ENCODE measurements at places on chromosomes 13 and 19.

DNA sequence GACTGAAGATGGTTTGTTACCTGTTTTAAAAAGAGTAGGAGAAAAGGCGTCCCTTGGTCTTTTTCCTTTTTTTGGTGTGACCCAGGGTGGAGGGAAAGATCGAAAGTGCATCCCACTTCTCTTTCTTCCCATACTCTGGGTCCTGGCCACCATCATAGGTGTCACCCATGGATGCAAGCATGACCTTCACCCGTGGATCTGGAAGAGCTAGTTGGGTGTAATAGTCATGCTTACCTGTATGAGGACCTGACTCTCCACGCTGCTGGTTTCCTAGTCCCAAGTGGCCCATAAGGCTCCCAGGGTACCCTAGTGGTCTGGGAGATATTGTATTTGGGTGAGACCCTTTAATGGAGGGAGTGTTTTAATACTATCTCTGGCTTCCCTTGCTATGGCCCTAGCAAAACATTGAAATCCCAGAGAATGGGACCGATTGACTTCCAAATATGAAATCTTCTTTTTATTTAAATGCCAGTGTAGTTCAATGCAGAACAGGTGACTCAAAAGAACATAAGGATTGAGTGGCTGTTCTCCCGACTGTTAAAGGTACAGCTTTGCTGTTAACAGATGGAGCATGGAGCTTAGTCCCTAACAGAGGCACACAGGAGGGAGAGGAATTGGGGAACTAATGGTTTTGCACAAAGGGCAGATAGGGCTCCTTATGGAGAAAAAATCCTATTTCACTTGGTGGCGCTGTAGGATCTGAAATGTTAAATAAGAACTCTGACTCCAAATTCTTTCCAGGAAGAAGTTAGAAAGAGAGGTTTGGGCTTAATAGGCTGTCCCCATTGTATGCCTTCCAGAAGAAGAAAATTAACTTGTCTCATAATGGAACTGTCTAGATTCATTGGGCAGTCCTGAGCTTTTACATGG, 7.0 kb upstream of the ZNF550 start:
- peak; percentile 36 for DNase-seq

DNA sequence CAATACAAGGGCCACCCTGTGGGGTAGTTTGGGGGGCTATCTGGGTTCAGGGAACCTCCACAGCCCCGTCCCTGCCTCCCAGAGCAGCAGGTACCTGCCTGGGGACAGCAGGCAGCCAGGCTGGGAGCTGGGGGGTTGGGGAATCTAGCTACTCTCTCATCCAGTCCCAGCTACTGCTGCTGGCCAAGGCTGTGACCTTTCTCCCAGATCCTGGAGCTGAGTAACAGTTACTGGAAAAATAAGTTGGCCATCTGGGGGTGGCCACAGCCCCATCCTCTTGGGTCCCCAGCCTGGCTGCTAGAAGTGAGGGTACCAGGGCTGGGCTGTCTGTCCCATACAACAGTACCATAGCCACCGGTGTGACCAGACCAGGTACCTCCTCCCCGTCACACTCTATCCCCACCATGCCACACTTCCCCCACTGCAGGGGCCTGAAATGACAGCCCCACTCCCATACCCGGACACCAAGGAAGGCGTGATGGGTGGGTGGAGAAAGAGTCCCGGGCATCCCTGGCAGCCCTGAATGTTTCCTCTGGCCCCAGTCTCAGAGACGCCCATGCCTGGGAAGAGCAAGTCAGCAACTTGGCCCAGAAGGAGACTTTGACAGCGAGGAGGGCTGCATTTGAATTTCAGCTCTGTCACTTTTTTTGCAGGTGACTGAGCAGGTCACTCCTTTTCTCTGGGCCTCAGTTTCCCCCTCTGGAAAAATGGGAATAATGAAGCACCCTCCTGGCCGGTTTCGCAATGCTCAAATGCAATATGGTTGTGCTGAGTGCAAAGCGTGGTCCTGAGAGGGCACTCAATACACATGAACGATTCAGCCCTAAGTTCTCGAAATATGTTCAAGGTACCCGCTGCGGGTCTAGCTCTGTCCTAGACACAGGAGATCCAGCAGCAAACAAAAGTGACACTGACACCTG, 30.7 kb upstream of the NFIC start:
- DNase-seq: no peak

DNA sequence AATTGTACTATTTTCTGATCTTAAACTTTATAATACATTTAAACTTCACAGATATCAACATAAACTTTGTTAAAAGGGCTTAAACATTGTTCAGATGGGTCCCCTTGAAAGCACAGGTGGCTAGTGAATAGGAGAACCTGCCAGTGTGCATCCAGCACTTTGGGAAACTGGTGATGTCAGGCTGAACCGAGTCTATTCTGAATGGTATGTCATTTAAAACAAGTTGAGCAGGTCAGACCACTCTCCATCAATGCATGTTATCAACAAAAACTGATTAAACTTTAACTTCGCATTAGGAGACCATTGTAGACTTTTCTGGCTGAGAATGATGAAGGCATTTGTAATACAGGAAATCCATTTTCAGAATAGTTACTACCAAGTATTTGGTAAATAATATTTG, 50.1 kb upstream of the FREM2 start:
- DNase-seq: no peak

DNA sequence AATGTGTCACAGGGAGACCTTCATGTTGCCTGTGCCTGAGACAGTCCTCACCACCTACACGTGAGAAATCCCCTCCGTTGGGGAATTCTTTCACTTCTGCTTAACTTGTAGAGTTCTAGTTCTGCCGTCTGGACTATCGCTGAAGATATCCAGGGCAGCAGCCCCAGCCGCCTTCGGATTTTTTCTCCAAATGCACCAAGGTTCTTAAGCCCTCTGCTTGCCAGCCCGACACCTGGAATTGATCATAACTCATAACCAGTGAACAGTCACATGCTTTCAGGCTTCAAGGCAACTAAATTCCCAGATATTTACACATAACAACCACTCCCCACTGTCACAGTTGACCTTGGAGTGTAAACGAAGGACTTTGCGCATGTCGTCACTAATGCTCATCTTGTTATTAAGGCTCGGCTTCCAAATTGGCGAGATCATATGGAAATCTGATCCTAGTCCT, 114.4 kb downstream of the RAB20 start:
- DNase-seq: peak; percentile 81

DNA sequence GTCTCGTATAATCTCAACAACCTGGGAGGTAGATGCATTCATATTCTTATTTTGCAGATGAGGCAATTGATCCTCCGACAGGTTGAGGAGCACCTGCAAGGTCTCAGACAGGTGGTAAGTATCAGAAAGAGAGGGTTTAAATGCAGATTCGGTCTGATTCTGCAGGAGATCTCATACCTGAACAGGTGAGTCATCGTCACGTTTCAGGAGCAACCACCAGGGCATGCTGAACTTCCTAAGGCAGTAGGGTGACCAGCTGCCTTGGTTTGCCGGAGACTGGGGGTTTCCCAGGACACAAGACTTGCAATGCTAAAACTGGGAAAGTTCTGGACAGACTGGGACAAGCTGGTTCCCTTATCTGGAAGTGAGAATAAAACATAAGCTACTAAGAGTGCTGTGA, 68.8 kb upstream of the TSHZ3 start:
- no peak for DNase-seq

- peak; percentile 23 for DNase-seq
Measured at GRCh38 chr19:46351241-46352041, 4.6 kb downstream of the PPP5C start.

DNA sequence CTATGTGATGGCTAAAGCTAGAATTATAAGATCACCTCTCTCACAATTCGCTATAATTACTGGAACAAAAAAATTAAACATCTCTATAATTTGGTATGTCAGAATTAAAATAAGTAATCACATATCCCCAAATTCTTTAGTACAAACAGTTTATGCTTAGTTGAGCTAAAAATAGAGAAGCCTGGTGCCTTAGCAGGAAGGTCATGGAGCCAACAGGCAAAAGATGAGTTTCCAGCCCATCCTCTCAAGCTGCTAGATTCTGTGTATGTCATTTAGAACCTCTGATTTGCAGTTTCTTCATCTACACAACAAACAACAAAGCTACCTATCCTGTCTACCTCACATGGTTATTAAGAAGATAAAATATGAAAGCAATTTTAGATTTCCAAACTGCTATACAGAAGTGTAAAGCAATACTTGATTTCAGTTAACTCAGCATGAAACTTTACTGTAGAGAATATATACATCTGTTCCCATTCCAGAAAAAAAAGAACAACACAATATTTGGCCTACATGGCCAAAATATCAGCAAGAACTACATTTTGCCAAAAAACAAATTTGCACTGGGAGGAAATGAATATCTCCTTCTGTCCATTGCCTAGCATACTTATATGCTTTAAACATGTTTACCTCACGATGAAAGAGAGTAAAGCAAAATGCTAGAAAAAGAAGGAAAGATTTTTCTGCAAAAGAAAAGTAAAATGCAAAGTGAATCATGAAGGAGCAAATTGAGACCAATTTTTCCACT, 294.0 kb upstream of the MIR17HG start:
- no peak for DNase-seq

- DNase-seq: no peak
Measured at GRCh38 chr19:45674946-45675345, 6.9 kb downstream of the GIPR start.
